NCI-H510A treated with DMSO at 0.1 percent for 48 hours (cell line): ENCODE measurements at places on chromosomes 5 and 9.

GRCh38 chr5:41012318-41012717 is 58.8 kb downstream of the MROH2B start:
- no peak for DNase-seq

- peak; percentile 6 for DNase-seq
Measured at GRCh38 chr9:116387934-116388698, 234.5 kb downstream of the PAPPA start.

DNA sequence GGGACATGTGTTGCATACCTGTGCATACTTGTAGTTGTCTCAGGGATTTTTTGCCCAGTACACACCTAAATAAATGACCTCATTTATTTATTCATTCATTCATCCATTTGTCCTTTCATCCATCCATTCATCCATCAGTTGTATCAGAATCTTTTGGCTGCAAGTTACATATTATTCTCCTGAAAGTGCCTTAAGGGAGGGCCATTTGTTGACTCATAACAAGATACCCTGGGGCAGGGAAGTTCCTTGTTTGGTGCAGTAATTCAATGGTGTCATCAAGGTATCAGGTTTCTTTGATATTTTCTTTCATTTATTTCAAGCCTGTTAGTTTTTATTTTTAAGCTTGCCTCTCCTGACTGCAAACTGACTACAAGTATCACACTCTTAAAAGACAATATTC is 597.9 kb upstream of the TLE4 start:
- DNase-seq, result peak; percentile 38

DNA sequence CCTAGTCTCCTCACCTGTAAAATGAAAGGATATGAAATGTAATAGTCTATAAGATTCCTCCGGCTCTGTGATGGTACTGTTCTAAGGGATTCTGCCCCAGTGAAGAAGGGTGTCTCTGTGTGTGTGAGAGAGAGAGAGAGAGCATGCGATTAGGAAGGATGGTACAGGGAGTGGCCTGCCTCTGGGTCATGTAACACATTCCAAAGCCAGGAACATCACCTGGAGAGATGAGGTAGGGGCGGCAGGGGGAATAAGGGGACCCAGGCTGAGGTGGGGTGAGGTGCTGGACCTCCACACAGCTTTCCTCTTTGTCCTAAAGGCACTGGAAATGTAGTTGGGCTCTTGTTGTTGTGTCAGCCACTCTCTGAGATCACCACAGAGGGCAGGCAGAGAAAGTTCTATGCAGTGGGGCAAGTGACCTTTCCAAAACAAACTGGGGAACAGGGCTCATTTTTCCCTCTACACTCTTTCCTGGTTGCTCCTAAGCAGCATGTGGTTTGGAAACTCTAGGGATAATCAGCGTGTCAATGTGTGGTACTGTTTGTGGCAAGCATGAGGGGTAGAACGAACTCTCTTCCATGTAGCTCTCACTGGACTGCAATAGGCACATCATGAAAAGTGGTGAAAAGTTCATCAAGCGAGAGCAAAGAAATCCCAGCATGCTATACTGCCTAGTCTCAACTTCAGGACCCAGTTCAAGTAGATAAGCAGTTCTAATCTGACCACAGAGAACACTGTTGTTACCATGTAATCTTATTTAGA is 65.0 kb downstream of the SEMA6A start:
- DNase-seq, result no peak

DNA sequence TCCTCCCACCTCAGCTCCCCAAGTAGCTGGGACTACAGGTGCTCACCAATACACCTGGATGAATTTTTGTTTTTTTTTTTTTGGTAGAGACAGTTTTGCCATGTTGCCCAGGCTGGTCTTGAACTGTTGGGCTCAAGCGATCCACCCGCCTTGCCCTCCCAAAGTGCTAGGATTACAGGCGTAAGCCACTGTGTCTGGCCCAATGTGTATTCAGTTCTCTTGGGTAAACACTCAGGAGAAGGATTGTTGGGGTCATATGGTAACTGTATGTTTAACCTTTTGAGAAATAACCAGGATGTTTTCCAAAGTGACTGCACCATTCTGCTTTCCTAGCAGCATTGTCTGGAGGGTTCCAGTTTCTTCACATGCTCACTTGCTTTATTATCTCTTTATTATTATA is 67.4 kb downstream of the TNPO1 start:
- peak; percentile 35 for DNase-seq

GRCh38 chr5:167453246-167454030 is 838.0 kb upstream of the WWC1 start:
- no peak for DNase-seq

DNA sequence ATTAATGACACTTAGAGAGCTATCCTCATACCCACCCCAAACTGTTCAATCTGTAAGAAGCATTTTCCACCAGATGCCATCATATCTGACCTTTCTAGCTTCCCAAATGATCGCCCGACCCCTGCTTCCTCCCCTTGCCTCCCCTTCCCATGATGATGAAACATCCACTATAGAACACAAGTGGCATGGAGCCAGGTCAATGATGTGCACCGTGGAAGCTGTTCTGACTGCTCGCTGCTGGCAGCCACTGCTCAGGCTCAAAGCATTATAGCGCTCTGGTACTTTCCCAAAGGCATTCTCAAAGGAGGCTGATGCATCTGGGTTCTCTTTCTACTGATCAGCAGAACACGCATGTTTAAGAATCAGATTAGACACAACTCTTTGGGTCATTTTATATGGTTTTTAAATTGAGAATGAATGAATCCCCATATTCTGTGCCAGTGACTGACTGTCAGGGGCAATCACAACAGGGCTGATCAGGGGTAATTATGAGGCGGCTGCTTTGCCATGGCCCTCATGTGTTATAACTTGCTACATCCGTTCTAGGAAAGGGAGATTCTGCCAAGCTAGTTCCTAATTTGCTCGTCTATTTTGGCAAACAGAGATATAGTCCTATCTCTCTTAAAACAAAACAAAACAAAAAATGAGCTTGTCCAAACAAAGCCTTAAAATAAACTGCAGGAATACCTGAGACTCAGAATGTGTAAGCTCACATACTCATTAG is 343.7 kb downstream of the ENC1 start:
- DNase-seq, result no peak

DNA sequence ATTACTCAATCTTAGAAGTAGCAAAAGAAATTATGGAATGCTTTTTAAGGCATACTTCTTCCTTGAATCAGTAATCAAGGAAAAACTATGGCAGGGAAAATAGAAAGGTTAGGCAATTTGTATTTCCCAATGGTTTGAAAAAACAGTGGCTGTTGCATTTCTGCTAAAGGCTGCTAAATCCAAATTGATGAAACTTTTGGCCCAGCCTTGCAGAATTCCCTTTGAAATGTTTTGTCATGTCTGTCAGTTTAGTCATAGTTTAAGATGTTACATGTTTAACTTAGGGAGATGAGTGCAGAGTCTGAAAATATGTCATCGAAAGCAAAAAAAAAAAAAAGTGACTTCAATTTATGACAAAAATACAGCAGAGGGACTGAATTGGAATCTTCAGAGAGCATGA is 878.9 kb upstream of the WWC1 start:
- no peak for DNase-seq

DNA sequence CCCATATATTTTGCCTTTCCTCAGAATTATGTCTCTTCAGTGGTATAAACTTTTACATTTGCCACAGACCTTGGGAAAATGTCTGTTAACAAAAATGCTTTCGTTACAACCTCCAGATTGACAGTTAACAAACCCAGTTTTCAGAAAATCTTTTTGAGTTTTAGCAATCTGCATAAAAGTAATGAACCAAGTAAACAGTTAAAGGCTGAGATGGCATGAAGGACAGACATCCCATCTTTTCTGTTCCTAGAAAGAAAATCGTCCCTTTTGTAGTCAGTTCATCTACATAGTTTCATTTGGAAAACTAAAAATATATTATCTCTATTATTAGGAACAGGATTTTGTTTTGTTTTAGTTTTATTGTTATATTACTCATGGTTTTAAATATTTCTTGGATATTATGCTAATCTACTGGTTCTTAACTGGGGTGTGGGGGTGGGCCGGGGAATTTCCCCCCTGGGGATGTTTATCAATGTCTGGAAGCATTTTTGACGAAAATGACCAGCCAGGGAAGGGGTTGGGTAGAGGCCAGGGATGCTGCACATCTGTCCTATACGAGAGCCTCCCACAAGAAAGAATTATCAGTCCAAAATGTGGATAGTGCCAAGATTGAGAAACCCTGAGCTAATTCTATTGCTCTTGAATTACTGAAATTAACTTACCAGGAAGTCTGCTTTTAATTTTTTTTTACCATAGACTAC is 11.9 kb downstream of the FYB1 start:
- no peak for DNase-seq

DNA sequence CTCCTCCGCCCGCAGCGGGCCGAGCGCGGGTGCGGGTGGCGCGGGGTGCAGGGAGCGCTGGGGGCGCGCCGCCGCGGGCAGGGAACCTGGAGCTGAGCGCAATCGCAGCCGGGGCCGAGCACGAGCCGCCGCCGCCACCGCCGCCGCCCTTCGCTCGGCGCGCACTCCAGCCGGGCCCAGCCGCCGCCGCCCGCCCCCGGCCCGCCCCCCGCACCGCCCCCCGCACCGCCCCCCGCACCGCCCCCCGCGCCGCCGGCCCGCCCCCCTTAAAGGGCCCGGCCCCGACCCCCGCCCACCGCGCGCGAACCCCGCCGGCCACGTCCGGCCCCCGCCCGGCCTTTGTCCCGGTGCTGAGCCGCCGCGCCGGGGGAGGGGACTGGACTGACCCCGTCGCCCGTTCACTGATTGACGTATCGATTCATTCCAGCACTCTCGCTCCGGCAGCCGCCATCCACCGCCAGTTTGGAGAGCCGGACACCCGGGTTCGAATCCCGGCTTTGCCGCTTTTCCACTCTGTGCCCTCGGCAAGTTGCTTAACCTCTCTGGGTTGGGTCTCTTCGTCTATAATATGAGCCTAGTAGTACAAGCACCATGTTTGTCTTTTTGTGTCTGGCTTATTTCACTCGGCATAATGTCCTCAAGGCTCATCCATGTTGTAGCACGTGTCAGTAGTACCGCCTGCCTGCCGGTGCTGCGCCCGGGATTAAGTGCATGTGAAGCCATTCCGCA is at the start of gene SH3PXD2B:
Gene SH3PXD2B (minus strand): TSS at position 168 of the 729 bp plus-strand sequence. CDS start 173 bp downstream, outside the sequence.
- DNase-seq, result peak; percentile 53

- DNase-seq, result no peak
Measured at GRCh38 chr5:156326718-156327259, at the start of gene SGCD. Gene SGCD (plus strand): TSS chr5:156327164.

- DNase-seq, result no peak
Measured at GRCh38 chr9:135531096-135531495, 9.9 kb downstream of the LCN1 start.

DNA sequence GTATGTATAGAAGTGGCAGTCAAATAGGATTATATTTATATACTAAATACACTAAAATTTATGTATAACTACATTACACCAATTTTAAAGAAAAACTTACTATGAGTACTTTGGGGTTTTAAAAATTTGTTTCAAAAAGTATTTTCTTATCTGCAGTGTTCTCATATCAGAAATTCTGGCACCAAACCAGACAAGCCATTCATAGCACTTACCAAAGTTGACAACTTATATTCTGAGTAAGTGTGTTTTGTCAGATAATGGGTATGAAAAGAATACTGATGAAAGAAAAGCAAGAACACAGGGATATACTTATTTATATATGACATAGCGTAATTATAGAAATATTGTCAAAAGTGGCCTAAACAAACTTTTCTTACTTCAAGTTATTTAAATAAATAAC is 67.5 kb downstream of the SPEF2 start:
- no peak for DNase-seq

- DNase-seq, result no peak
Measured at GRCh38 chr5:78065663-78066062, 228.8 kb downstream of the AP3B1 start.

- DNase-seq, result no peak
Measured at GRCh38 chr9:104748359-104749031, 1.0 kb downstream of the NIPSNAP3A start.

DNA sequence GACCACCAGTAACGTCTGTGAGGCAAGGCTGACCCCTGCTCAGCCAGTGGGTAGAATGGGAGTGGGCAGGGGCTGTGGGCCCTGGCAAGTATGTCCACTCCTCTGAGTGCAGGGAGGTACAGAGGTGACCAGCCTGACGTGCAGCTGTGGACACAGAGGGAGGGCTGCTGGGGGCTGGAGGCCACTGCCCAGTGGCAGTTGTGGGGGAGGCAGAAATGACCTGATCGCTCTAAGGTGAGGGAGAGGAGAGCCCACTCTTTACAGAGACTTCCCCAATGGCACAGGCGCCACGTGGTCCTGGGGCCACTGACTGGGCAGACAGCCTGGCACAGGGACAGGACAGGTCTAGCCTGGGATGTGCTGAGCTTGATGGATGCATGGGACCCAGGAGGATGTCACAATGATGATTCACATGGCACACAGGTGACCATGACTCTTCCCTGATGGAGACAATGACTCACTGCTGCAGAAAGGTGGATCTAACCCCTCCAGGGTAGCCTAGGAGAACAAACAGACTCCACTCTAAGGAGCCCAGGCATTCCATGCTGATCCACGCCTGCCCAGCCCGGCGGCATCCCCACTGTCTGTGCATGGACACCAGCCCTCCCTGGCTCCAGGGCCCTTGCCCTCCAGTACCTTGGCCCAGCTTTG is 7.7 kb downstream of the LPCAT1 start:
- no peak for DNase-seq

- no peak for DNase-seq
Measured at GRCh38 chr5:66849803-66850202, 253.6 kb downstream of the MAST4 start.

GRCh38 chr9:133711428-133712220 is 26.5 kb downstream of the SARDH start:
- no peak for DNase-seq

DNA sequence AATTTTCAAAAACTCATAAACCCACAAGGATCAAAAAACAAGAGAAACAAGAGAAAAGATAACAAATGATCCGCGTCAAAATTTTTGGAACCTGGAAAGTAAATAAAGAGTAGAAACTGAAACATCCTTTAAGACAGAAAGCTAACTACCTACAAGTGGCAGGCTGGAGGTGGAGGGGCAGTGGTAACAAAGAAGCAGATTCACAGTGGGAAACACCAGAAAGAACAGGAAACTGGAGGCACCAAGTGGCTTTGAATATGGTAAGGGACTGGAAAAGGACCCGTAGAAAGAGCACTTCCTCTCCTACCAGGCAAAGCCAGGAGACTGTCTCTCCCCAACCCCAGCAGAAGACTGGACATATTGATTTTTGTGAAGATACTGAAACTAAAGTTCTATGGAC is 100.6 kb upstream of the TARS1 start:
- DNase-seq, result no peak

- DNase-seq, result no peak
Measured at GRCh38 chr5:162496100-162496808, 428.7 kb downstream of the GABRG2 start.

DNA sequence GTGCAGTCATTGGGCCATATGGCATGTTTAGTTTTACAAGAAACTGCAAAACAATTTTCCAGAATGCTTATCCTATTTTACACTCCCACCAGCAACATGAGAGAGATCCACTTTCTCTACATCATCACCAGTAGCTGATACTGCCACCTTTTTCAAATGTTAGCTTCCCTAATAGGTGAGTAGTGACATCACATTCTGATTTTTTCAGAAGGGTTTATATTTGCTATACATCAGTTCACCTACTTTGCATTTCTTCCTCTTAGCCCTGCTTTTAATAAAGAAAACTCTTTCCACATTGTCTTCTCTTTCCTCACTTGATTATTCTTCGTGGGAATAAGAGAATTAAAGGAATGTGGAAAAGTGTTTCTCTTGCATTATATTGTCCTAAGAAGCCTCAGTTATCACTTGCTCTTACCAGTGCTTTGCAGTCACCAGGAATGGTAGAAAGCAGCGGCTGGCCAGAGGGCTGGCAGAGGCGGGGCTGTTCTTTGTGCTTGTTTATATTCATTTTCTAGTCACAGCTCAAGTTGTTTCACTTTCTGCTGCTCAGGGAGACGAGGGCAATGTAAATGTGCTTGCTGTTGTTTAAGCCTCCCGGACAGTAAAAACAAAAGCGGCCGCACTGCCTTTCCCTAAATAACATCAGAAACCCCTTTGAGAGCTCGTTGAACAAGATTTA is 164.8 kb downstream of the HSD17B3 start:
- DNase-seq, result peak; percentile 24
